CD4-positive, alpha-beta T cell treated with Interferon gamma for 1 hour (primary cell): ENCODE measurements at places on chromosomes 6 and 20.

- no peak for DNase-seq
These were observed 102.6 kb downstream of the KIF13A start for GRCh38 chr6:17884498-17885478.

GRCh38 chr20:703006-703405, 27.4 kb upstream of the SCRT2 start:
- DNase-seq, result no peak

DNA sequence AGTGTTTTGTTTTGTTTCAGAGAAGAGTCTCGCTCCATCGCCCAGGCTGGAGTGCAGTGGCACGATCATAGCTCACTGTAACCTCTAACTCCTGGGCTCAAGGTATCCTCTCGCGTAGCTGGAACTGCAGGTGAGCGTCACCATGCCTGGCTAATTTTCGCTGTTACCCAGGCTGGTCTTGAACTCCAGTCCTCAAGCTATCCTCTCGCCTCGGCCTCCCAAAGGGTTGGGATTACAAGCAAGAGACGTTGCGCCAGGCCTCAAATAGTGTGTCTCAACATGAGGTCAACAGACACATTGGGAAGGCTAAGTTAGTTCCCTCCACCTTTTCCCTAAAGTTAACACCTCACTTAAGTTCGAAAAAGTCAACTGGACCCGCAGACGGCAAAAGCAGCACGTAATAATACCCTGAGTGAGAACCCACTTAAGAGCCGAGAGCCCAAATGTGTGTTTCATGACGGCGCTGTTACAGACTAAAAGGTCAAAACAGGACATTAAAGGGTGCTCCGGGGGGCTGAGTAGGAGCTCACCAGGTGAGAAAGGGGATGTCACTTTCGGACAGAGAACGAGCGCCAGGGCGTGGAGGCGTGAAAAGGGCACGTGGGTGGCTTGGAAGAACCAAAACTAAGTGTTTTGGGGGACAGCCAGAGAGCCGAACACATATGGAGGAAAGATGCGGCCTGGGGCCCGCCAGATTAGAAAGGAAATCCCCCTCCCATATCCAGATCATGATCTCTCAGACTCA, 499 bp downstream of the TTI1 start:
- peak; percentile 69 for DNase-seq

DNA sequence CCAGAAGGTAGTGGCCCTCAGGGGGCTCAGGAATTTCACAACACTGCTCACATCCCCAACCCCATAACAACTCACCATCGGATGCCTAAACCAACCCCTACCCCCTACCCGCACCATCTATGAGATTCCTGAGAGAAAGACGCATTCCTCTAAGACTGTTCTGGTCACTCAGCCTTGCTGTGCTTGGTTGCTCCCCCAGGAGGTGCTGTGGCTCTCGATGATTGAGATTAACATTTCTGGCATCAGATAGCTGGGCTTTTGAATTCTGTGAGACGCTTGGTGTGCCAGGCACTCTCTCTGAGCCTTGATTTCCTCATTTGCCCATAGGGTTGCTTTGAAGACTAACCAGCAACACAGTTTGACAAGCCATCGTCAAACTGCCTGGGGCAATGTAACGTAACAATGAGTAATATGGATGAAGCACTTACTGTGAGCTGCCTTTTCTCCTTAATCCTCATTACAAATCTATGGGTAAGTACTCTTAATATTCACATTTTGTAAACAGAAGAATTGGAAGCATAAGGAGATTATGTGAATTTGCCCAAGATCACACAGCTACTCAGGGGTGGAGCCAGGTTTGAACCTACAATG, 978 bp downstream of the WFDC6 start:
- no peak for DNase-seq

- no peak for DNase-seq
These were observed 666.6 kb upstream of the CITED2 start for GRCh38 chr6:140041056-140041455.

DNA sequence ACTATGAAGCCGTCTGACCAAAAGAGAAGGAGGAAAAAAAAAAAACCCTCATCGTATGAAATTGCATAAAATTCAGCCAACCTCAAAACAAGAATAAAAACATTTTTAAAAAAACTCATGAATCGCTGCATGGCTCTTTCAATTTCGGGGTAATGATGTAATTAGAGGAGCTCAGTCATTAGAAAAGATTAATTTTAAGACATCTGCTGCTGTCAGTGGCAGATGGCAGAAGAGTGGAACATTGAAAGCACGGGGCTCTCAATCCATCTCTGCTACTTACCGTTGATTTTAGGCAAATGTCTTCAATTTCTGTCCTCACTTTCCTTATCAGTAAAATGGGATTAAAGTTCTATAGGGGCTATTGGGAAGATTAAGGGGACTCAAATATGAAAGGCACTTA, 79.1 kb downstream of the EYA2 start:
- DNase-seq, result no peak

GRCh38 chr6:18388942-18389341, 1.8 kb downstream of the RNF144B start:
- no peak for DNase-seq

- DNase-seq, result no peak
These were observed 48.5 kb upstream of the SUPT3H start for GRCh38 chr6:45426251-45426650.

DNA sequence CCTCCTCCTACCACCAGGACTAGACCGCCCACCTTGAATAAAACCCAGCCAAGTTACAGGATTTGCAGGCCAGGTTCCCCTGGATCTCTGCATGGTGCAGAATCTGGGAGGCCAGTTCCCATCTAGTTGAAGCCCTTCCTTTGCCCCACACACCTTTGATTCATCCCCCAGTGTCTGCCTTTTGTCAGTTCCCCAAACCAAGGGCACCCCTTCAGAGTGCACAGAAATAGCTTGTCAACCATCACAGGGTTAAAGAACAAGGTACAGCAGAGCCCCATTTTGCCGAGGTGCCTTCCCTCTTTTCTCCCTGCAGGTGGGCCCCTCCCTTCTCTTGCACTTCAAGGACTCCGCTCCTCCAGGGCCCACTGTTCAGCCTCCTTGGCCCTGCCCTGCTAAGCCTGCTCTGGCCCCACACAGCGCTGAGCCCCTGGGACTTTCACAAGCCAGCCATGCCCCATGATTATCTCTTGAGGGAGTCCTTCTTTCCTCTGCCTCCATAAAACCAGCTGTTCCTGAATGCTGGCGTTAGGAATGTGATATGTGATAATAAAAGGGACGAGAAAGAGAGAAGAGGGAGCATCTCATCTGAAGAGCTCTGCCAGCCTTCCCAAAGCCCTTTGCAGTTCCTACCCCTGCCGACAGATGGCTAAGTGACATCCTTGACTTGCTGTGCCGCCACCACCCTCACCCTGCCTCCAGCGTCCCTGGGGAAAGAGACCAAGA, 280.3 kb downstream of the CDC5L start:
- no peak for DNase-seq

GRCh38 chr6:129215916-129216520, 333.1 kb downstream of the LAMA2 start:
- DNase-seq, result no peak

DNA sequence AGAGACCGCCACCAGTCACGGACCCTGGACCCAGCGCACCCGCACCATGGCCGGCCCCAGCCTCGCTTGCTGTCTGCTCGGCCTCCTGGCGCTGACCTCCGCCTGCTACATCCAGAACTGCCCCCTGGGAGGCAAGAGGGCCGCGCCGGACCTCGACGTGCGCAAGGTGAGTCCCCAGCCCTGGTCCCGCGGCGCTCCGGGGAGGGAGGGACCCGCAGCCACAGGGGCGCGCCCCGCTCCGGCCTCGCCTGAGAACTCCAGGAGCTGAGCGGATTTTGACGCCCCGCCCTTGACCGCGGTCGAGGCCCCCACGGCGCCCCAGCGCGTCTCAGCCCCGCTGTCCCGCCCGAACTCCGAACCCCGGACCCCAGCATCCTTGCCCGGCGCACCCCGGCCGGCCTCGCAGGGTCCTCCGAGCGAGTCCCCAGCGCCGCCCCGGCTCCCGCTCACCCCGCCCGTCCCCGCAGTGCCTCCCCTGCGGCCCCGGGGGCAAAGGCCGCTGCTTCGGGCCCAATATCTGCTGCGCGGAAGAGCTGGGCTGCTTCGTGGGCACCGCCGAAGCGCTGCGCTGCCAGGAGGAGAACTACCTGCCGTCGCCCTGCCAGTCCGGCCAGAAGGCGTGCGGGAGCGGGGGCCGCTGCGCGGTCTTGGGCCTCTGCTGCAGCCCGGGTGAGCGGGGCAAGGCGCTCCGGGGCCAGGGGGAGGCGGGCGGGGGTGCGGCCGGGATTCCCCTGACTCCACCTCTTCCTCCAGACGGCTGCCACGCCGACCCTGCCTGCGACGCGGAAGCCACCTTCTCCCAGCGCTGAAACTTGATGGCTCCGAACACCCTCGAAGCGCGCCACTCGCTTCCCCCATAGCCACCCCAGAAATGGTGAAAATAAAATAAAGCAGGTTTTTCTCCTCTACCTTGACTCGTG, at the start of gene OXT:
OXT (plus strand) TSS at position 11 of the 920 bp plus-strand sequence; CDS start at position 47, 36 bp downstream.
- peak; percentile 78 for DNase-seq

GRCh38 chr6:158396136-158396535, 83.9 kb downstream of the TULP4 start:
- no peak for DNase-seq

GRCh38 chr6:84135291-84135690, 92.2 kb downstream of the CEP162 start:
- DNase-seq, result no peak

GRCh38 chr6:82917346-82918064, 148.1 kb downstream of the UBE3D start:
- no peak for DNase-seq

- DNase-seq, result no peak
These were observed 100.8 kb upstream of the NEDD9 start for GRCh38 chr6:11333132-11333849.

DNA sequence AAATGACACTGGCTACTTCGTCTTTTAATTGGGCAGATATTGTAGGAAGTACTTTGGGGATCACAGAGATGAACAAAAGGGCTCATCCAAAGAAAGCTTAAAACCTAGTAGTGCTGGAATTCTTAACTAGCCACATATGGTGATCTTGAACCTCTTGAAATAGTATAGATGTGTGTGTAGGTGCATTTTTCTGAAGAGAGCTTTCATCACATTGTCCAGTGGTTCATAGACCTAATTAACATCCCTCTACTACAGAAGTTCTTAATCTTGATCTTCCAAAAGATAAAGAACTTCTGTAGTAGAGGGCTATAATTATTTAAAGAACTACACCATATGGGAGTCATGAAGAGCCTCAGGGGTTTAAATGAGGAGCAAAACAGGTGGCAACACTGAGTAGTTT, 2.3 kb upstream of the PRIM2 start:
- no peak for DNase-seq

GRCh38 chr6:136775548-136775947, 16.7 kb downstream of the MAP3K5 start:
- DNase-seq, result no peak

DNA sequence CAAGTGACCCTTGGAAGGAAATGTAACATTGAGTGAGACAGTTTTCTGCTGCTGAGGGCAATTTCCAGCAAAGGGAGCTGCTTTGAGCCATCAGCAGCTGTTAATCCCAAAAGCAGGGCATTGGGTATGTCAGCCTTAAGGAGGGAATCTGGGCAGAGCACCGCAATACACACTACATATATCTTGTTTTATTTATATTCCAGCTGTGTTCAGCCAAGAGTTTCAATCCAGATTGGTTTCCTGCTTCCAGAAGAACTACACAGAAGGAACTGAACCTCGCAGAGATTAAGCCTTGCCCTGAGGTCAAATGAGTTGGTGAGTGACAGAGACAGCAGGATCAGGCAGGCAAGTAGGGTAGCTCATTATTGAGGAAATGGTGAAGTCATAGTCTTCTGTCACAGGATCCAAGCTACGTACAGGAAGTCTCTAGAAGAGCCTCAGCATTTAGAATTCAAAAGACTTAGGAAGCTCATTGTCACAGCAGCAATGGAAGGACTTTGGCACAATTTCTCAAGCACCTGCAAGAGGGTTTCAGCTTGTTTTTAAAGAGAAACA, 109.9 kb upstream of the HEY2 start:
- no peak for DNase-seq

GRCh38 chr6:131832363-131832762, 24.5 kb downstream of the ENPP1 start:
- no peak for DNase-seq

DNA sequence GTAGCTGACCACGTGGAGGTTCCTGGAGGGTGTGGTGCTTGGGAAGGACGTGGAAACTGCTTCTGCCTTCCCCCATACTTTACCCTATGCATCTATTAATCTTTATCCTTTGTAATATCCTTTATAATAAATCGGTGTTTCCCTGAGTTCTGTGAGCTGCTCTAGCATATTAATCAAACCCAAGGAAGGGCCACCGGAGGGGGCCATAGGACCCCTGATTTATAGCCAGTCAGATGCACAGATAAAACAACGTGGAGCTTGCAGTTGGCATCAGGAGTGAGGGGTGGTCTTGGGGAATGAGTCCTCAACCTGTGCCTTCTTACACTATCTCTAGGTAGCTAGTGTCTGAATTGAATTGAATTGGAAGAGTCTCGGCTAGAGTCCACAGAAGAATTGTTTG, 36.5 kb upstream of the TFAP2A start:
- DNase-seq, result no peak
